Activated CD8-positive, alpha-beta memory T cell treated with anti-CD3 and anti-CD28 coated beads for 1 hour (primary cell): ENCODE measurements at places on chromosomes 2 and 18.

DNA sequence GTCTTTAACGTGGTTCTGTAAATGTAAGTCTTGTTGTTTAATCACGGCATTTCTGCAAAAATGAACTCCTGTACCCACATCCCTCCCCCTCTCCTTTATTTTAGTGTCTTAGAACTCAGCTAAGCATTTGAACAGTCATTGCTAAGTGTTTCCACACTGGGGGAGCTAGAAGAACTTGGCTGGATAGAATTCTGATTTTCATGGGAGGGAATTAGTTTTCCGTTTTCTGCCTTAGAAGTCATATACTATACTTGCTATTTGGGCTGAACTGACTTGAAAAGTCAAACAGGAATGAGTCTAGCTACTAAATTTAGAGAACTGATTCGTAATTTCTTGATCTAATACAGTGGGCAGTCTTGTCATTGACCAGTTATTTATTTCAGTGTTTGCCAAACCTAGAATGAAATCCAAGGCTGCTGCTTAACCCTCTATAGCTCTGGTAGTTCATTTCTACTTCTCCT, 61.1 kb downstream of the FMNL2 start:
- no peak for DNase-seq

DNA sequence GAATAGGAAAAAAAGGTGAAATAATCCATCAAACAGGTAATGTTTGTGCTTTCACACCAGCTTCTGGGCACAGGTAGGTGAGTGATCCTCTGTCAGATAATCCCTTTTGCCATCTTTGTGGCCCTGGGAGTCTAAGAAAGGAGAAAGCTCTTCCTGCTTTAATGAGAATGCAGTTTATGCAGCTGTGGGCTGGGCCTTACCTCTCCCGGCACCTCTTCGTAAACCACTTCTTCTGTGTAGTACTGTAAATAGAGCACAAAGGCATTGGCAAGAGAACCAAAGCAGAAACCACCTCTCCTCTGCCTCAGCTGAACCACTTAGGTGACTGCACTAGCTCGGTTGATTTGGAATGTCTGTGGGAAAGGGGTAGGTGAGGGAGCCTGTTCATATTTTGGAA, 4.9 kb downstream of the NEB start:
- DNase-seq = no peak

DNA sequence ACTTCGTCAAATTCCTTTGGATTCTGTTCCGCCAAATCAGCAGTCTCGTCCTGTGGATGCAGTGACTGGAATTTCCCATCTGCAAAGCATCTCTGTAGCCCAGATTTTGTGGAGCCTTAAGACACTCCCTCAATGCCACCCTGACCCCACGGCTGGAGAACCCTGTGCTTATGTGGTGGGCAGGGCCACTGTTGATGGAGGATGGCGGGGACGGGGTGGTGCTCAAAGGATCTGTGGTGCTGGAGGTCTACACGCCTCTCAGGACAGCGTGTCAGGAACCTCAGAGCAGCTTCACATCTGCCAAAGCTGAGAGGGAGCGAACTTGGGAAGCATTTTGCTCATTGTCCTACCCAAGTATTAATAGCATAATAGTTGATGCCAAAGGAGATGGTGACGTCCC, 200.1 kb downstream of the MGAT5 start:
- no peak for DNase-seq

GRCh38 chr2:204239411-204240165, 303.0 kb downstream of the ICOS start:
- no peak for DNase-seq

DNA sequence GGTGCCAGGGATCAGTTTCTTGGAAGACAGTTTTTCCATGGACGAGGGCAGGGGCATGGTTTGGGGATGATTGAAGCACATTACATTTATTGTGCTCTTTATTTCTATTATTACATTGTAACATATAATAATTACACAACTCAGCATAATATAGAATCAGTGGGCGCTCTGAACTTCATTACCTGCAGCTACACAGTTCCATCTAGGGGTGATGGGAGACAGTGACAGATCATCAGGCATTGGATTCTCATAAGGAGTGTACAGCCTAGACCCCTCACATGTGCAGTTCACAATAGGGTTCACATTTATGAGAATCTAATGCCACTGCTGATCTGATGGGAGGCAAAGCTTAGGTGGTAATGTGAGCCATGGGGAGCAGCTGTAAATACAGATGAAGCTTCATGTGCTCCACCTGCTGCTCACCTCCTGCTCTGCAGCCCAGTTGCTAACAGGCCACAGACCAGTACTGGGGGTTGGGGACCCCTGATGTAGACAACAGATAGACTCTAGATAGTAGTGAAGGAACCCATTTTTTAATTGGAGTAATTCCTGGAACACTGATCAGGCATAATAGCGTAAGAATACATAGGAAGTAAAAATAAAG, 41.5 kb upstream of the MC4R start:
- no peak for DNase-seq

- DNase-seq = no peak
Measured at GRCh38 chr2:12844511-12844910, 127.8 kb downstream of the TRIB2 start.

- DNase-seq = no peak
Measured at GRCh38 chr2:228927028-228928010, 343.8 kb downstream of the PID1 start.

DNA sequence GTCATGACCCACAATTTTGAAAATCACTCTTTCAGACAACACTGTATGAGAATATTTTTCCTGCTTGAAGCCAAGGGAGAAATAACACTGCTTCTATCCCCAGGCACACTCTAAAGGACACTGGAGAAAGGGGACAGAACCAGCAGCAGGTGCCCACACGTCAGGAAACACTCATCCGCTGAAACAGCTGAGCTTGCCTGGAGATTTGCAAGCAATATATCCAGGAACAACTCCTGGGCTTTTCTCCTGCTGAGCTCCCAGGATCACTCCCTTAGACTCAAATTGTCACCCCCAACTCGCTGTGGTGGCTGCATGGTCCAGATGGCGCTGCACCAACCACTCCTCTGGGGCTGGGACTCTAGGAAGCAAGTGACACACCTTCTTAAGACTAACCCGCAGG, 186.7 kb downstream of the ARL4C start:
- no peak for DNase-seq

GRCh38 chr2:120531863-120532600, 186.1 kb downstream of the INHBB start:
- no peak for DNase-seq

DNA sequence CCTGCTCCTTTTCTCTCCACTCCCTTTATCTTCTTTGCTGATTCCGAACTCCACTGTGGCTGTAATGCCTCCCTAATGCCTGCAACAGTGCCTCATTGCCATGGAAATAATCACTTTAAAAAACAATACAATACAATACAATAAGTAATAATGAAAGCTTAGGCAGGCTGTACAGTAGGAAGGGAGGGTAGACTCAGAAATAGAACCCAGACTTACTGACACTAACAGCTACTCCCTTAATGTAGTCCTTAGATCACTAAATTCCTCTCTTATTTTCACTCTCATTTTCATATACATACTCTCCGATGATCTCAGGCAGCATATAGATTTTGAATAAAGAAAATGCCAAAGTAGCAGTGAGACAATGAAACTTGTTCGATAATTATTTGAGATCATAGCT, 70.2 kb downstream of the DLGAP1 start:
- DNase-seq = no peak

GRCh38 chr2:51000849-51001617, 30.9 kb downstream of the NRXN1 start:
- no peak for DNase-seq
